Stomach (tissue), 19 donors: ENCODE measurements at places on chromosomes 3 and 15. TPM values are rescaled to one million over a fixed set of nuclear protein-coding genes. Genes with fewer than 3 reads are reported as not detected.
A peak's percentile ranks its signal among the peaks of the same experiment; 100 is the strongest.

DNA sequence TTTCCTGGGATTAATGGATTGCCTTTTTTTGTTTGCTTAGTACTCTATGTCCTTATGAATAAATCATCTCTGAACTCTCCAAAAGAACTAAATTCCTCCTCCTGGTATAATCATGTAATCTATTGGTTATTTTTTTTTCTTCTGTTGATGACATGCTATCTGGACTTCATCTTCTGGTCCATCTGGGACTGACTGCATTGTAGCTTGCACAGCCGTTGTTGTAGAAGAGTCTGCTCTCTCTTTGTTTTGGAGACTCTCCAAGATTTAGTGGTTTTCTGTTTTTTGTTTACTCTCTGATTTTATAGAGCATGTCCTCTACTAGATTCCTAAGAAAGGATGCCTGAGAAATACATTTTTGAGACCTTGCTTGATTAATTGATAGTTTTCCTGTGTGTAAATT lies 19.1 kb downstream of the IREB2 start:
- peaks cover 79% of the 10 kb centered on the region for H3K4me1 ChIP-seq
- peak overlapping the region; percentile 40 for H3K27ac ChIP-seq

The ETV5 gene
- 343 TPM for total RNA-seq

GRCh38 chr3:177370246-177370822 lies 173.1 kb upstream of the TBL1XR1 start:
- H3K27ac ChIP-seq: no peak overlapping the region
- no peak overlapping the region for H3K4me3 ChIP-seq
- DNase-seq: no peak
- H3K4me1 ChIP-seq: no peaks in the 10 kb centered on the region
- H3K27me3 ChIP-seq: no peaks in the 10 kb centered on the region
- H3K36me3 ChIP-seq: no peaks in the 10 kb centered on the region

GRCh38 chr3:187997490-187997889 lies 156.5 kb upstream of the LPP start:
- no peak overlapping the region for H3K27ac ChIP-seq
- no peaks in the 10 kb centered on the region for H3K36me3 ChIP-seq
- peaks cover 10% of the 10 kb centered on the region for H3K4me1 ChIP-seq
- H3K27me3 ChIP-seq: no peaks in the 10 kb centered on the region
- no peak for DNase-seq

The OXTR gene
- not detected for total RNA-seq

- no peaks in the 10 kb centered on the region for H3K36me3 ChIP-seq
- no peak for DNase-seq
- peaks cover 62% of the 10 kb centered on the region for H3K4me1 ChIP-seq
Observed at GRCh38 chr3:71389191-71389590, 194.3 kb downstream of the FOXP1 start.

DNA sequence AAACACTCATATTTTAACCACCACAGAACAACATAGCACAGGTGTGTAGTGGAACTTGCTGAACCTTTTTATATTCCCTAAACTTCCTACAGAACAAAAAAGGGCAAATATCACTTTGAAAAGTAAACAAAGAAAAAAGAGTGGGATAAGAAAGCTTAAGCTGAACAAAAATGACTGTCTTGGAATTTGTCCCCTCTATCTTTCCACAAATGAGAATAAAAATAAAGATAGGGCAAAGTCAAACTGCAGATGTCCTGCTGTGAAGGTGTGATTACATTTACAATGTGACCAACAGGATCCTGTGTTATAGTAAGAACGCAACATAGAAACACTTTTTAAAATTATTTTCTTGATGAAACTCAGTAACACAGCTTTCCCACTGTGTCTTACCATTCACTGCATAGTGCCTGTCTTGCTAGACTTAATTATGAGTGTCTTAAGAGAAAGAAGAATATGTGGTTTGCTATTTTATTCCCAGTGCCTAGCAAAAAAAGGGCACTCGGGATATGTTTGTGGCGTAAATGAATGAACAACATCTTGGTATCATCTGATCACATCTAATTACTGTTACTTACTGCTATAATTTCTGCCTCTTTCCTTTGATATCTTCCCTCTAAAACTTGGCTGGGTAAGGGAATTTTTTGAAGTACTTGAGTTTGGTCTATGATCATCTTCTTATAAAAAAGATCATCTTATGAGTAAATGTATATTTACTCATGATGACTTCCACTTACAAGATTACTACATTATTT lies 67.5 kb downstream of the DENND4A start:
- H3K36me3 ChIP-seq: peaks cover 63% of the 10 kb centered on the region
- H3K4me1 ChIP-seq: no peaks in the 10 kb centered on the region
- no peaks in the 10 kb centered on the region for H3K27me3 ChIP-seq
- H3K4me3 ChIP-seq: no peak overlapping the region
- H3K27ac ChIP-seq: no peak overlapping the region

GRCh38 chr3:127690823-127691452 lies 18.2 kb downstream of the ABTB1 start:
- no peaks in the 10 kb centered on the region for H3K4me1 ChIP-seq
- peak; percentile 47 for DNase-seq
- H3K36me3 ChIP-seq: peaks cover 11% of the 10 kb centered on the region
- H3K27ac ChIP-seq: peak overlapping the region; percentile 76
- no peak overlapping the region for H3K4me3 ChIP-seq
- H3K27me3 ChIP-seq: no peaks in the 10 kb centered on the region

GRCh38 chr3:29438580-29438979 lies 157.7 kb downstream of the RBMS3 start:
- no peak overlapping the region for H3K27ac ChIP-seq
- H3K4me3 ChIP-seq: no peak overlapping the region
- H3K27me3 ChIP-seq: no peaks in the 10 kb centered on the region
- peaks cover 6% of the 10 kb centered on the region for H3K4me1 ChIP-seq
- no peaks in the 10 kb centered on the region for H3K36me3 ChIP-seq

DNA sequence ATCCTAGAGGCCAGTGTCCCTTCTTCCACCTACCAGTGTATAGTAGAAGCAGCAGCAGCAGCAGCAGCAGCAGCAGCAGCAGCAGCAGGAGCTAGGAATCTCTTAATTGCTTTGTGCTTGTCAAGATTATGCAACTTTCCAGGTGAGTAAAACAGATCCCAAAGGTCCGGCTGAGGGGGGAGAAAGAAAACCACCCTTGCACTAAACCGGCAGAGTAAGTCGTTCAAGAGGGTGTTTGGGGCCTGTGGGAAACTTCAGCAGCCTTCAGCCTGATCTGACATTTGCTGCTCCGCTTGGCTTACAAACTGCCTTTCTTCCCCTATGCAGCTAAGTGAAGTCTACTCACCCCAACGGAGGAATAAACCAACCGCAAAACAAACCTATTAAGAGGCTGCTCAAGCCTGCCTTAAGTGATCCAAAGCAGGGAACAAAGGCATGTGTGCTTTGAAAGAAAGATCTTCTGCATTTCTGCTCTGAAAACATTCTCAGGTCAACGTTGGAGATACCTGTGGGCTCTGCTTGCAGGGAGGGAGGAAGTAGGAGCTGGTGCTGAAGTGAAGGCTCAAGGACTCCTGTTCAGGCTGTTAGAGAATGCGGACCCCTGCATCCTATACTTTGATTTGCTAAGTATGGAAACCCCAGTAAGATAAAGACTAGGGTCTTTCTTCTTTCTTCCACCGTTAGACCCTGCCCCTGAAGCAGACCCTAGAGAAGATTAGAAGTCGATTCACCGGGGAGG lies 35.7 kb upstream of the DLG1 start:
- no peaks in the 10 kb centered on the region for H3K36me3 ChIP-seq
- H3K27ac ChIP-seq: no peak overlapping the region
- H3K4me1 ChIP-seq: no peaks in the 10 kb centered on the region
- no peaks in the 10 kb centered on the region for H3K27me3 ChIP-seq
- H3K4me3 ChIP-seq: no peak overlapping the region
